Dermis microvascular lymphatic vessel endothelial cell (primary cell): ENCODE measurements at places on chromosomes 1 and 21.

GRCh38 chr21:26840912-26841311 is 4.3 kb downstream of the ADAMTS1 start:
- no peak for DNase-seq

DNA sequence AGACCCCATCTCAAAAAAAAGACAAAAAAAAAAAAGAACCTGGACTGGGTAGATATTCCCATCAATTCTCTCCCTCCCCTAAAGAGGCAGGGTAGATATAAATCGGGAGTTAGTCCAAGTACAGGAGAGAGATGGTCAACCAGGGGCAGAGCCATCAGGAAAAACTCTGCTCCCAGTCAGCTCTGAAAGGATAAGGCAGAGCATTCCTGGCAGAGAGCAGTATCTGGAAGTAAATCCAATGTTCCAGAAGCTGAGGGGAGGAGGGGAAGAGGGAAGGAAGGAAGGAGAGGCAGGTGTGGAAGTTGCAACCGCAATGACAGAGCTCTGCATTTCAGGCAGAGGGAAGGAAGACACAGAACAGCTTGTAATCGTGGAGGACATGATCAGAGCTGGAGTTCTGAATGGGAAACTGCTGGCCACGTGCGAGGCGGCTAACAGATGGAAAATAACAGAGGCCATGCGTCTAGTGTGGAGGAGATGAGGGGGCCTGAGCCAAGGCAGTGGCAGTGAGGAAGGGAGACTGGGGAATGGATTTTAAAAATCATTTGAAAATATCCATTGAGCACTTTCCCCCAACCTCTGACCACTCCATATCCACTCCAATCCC is 15.3 kb upstream of the VWA5B1 start:
- DNase-seq, result no peak

- no peak for DNase-seq
Observed at GRCh38 chr1:234842726-234843641, 233.0 kb upstream of the IRF2BP2 start.

GRCh38 chr1:42317308-42317707 is 17.7 kb downstream of the FOXJ3 start:
- DNase-seq, result no peak

DNA sequence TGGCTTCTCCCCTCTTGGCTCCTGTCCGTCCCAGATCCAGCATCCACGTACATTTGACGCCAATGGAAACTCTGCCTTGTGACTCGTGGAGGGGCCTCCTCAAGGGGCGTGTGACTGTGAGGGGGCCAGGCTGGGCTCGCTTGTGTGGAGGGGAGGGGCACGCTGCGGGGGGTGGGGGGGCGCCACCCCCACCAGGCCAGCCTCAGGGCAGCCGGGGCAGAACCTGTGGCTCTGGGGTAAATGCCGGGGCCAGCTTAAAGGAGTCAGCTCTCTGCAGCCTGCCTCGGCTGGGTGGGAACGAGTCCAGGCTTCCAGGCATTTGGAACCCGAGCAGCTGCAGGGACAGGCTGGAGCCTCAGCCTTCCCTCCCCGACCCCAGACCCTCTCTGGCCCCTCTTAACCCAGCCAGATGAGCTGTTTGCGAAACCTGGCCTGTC is 94.1 kb downstream of the SIK1 start:
- DNase-seq, result no peak

DNA sequence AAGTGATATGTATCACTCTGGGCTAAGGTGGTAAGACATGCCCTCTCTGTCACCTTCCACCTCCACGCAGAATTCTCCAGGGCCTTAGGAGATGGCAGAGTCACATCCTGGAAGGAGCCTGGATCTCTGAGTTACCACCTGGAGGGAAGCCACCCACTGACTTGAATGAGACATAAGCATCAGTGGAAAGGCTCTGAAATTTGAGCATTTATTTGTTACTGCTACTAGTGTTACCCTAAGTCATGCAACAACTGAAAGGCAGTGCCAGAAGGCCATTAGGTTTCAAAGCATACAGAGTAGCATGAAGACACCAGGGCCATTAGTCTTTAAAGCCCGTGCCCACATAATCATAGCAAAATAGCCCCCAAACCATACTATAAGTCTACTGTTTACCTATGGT is 230.3 kb upstream of the IRF2BP2 start:
- DNase-seq, result no peak

DNA sequence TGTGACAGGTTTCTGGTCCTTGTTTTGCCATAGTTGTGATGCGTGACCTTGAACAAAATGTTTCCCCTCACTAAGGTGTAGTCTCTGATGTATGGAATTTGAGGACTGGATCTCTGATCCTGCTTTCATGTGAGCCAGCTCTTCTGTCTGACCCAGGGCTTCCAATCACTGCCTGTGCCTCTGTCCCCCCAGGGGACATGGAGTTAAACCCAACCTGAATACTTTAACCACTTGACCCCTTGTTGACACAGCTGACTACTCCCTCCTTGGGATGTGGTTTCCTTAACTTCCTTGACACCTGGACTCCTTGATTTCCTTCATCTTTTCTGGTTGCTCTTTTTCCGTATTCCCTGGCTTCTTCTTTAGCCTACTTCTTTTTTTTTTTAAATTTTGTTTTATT is 36.0 kb upstream of the SSBP3 start:
- no peak for DNase-seq

- peak; percentile 58 for DNase-seq
Observed at GRCh38 chr1:148388260-148389026, 94.7 kb downstream of the PPIAL4G start.

- no peak for DNase-seq
Observed at GRCh38 chr1:239657291-239657690, 270.9 kb downstream of the CHRM3 start.

DNA sequence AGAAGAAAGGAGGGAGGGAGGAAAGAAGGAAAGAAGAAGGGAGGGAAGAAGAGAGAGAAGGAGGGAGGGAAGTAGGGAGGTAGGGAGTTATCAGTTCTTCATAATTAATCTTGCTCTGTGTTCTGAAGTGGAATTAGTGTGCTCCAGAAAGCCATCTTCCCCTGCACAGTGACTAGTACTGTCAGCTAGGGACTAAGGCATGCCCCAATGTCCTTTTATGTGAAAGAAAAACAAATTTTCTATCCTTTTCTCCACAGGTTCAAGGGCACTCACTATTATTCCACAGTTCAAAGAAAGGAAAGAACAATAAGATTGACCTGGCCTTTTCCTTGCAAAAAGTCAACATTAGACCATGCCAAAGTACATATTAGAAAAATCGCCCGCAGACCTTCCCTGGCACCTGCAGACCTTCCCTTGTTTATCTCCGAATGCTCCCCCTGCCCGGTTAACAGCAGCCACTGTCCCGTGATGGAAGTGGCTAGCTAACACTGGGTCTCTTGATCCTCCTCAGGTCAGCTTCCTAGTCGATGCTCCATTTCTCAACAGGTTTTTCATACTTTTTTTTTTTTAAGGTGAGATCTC is 107.2 kb upstream of the EDEM3 start:
- no peak for DNase-seq

DNA sequence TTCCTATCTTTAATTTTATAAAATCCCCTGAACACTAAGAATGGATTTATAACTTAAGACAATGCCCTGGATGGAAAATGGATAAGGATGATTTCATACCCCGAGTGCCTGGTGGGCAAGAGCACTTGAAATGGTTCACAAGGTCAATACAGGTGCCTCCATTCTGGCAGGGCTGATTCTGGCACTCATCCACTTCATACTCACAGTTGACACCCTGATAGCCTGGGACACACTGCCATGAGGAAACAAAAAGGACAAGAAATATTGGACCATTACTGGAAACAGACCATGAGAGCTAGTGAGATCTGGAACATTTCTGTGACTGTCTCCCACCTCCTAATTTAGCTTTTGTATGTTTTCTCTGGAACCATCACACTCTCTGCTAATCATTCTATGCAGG is 39.1 kb upstream of the ADAM30 start:
- no peak for DNase-seq

DNA sequence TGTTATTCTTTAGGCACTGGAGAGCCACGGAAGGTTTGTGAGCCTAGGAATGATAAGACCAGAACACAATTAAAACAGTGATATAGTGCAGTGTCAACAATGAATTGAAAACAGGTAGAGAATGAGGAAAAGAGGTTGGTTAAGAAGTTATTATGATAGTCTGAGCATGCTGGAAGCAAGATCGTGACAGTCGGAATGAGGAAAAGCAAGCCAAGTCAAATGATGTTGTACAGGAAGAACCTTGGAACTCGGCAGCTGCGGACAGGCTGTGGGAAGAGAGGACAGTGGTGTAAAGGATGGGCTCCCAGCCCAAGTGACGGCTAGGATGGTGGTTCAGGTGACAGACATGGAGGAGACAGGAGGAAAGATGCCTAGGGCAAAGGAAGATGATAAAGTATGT is 25.6 kb downstream of the MTARC1 start:
- no peak for DNase-seq

DNA sequence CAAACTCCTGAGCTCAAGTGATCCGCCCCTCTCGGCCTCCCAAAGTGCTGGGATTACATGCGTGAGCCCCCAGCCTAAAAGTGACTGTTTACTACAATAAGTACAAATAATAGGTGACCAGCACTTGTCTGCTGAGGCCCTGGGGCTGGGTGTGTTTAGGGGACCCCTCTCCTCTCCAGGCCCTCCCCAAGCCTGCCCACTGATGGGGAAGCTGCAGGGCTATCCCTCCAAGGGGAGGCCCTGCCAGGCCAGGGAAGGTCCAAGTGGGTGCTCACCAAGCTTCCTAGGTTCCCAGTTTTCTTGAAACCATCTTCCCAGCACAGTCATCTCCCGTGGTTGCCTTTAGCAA is 60.7 kb downstream of the H3-3A start:
- DNase-seq, result no peak

- no peak for DNase-seq
Observed at GRCh38 chr1:6113745-6114144, 66.4 kb downstream of the CHD5 start.

DNA sequence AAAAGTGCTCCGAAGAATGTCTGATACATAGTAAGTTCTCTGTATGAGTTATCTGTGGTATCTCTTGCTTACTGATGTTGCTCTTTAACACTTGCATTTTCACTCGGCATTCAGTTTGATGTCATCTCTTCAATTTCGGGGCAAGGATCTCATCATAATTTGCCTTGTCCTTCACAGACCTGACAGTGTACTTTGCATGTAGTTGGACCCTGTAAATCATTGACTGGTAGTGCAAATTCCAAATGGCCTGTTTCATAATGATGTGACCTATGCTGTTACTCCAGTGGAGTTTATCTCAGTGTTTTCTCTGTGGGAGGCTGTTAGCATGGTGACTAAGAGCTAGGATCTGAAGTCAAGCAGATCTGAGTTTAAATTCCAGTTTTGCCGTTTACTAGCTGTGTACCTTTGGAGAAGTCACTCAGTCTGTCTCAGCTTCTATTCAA is 34.2 kb upstream of the ABCD3 start:
- no peak for DNase-seq

DNA sequence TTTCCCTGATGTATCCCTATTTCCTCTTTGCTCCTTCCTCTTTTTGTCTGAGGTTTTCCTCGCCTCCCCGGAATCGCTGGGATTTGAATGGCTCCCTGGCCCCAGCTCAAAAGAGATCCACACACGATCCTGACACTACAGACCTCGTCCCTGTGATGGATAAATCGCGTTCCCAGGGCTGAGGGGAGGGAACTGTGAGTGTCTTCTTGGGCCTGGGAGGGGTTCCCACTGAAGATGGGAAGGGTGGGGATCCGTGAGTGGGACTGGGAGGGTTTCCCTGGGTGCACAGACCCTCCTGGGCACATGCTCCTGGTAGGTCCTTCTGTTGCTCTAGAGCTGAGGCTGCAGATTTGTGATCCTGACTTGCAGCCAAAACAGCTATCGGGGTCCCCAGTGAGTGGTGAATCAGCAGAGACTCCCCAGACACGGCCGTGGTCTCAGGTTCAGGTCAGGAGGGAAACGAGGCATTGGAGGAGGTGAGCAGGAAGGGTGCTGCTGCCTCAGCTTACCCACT is 591.0 kb downstream of the PTPRU start:
- DNase-seq, result no peak

GRCh38 chr1:39195166-39196111 is 9.1 kb upstream of the MACF1 start:
- DNase-seq, result no peak

- DNase-seq, result peak; percentile 80
Observed at GRCh38 chr1:100769906-100770646, 50.5 kb downstream of the VCAM1 start.

GRCh38 chr1:233368106-233368788 is 40.7 kb downstream of the MAP3K21 start:
- DNase-seq, result no peak

DNA sequence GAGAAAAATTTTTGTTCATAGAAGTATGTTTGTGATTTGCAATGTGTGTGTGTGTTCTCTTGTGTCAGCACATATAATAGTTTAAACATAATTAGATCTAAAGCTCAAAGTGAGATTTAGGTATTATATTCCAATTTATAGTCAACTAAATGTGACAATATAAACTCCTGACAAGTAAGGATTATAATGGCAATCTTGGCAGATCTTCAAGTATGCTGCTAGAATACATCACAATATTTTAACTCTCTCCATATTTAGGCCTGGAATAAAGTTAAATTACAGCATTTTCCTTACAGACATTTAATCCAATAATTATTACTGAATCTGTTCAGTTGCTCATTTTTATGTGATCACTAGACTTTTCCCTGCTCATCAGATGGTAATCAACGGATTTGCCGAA is 65.8 kb downstream of the LYPLAL1 start:
- DNase-seq, result no peak

DNA sequence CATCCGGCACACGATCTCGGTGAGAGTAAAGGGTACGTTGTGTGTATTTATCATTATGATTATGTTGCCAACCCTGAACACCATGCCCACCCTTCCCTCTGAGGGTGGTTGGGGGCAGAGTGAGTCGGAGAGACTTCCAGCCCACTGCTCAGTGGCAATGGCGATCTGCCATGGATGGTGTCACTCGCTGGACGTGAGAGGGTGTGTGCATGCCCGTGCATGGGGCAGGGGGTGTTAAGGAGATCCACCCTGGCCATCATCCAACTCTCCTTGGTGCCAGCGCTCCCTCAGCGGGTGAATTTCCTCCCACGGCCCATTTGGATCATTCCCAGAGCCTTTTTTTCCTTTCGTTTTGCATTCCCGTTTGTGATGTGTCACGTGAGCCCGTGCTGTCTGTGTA is 74.1 kb upstream of the CNTN2 start:
- no peak for DNase-seq

DNA sequence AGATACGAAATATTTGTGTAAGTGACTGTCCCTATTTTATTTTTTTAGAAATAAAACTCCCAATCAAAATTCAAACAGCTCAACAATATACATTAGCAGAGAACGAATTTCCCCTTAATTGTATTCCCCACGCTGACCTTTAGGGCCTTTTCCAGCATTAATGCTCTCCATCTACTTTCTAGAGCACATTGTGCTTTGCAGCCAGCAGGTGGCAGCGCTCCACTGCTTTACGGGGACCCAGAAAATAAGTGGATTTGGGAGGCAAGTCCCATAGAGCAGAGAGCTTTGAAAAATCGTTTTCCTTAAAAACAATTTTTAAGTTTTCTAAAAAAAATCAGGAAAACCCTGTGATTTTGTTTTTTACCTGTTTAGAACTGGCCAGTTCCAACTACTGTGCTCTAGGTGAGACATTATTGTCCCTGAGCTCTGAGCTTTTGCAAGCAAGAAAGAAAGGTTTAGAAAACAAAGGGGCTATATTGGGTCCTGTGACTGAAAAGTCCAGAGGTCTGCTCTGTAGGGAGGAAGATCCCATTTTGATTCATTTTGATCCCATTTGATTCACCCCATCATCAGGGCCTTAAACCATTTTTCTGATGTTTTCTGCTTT is 144.4 kb upstream of the ZNF644 start:
- DNase-seq, result peak; percentile 54

- DNase-seq, result no peak
Observed at GRCh38 chr1:100438789-100439188, 86.5 kb downstream of the CDC14A start.

GRCh38 chr21:46620846-46621245 is 14.6 kb upstream of the PRMT2 start:
- DNase-seq, result no peak
